ENCODE measurements at places on chromosomes 16 and 17.

- DNase-seq, result no peak
Observed at GRCh38 chr16:495127-495748, 32.3 kb upstream of the CAPN15 start.

GRCh38 chr16:79757163-79757562 is 156.6 kb upstream of the MAF start:
- no peak for DNase-seq

DNA sequence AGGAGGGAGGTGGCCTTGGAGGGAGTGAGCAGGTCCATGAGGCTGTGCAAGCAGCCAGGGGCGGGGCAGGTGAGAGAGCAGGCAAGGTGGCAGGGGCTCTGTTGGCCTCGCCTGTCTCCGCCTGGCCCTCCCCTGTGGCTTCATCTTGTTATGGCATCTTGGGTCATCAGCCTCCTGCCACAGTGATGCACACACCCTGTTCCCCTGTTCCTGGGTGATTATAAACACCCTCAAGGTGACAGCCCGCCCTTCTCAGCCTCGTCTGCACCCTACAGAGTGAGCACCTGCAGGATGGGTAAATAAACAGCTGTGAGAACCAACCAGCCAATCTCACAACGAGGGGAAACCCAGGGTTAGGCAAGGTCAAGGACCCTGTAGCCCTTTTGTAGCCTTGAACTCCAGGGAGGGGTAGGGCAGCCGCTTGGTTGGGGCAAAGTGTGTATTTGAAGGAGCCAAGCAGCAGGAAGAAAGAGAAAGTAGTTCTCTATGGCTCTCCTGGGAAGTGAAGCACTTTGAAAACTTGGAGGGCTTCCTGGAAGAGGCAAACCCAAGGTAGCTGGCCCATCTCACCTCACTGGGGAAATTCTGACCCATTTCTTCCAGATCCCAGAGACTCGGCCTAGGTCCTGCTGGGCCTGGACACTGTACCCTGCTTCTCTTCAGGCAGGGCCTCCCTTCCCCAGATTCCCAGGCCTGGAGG is 60.6 kb downstream of the NT5M start:
- DNase-seq, result no peak

GRCh38 chr17:41658846-41659245 is 29.8 kb upstream of the EIF1 start:
- DNase-seq, result no peak

GRCh38 chr16:75462806-75463205 is 1.7 kb downstream of the TMEM170A start:
- no peak for DNase-seq

DNA sequence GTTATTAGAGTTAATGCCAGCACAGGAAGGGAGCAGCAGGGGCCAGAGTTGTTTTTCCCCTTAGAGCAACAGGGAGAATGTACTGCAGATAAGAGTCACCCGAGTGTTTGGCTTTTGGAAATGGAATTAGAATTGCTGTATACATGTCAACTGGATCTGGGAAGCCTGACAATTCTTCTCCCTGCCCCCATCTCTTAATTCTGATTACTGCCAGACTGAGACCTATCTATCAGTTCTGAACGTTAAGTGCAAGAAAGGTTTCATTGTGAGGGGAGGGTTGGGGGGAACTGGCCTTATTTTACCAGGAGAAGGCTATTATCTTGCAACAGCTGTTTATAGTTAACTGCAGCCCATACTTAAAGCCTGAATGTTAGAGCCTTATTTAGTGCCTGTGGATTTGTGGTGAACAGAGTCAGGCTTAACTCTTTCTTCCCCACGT is 424.5 kb upstream of the CDH11 start:
- no peak for DNase-seq

Measured in GM12892 (cell line).